Stimulated activated CD8-positive, alpha-beta memory T cell treated with anti-CD3 and anti-CD28 coated beads, Interleukin-4, amount 100 ng/mL, for 4 hours (primary cell): ENCODE measurements at places on chromosomes 7 and 10.

GRCh38 chr10:31664803-31665202 lies 263.8 kb downstream of the ARHGAP12 start:
- no peak for DNase-seq

DNA sequence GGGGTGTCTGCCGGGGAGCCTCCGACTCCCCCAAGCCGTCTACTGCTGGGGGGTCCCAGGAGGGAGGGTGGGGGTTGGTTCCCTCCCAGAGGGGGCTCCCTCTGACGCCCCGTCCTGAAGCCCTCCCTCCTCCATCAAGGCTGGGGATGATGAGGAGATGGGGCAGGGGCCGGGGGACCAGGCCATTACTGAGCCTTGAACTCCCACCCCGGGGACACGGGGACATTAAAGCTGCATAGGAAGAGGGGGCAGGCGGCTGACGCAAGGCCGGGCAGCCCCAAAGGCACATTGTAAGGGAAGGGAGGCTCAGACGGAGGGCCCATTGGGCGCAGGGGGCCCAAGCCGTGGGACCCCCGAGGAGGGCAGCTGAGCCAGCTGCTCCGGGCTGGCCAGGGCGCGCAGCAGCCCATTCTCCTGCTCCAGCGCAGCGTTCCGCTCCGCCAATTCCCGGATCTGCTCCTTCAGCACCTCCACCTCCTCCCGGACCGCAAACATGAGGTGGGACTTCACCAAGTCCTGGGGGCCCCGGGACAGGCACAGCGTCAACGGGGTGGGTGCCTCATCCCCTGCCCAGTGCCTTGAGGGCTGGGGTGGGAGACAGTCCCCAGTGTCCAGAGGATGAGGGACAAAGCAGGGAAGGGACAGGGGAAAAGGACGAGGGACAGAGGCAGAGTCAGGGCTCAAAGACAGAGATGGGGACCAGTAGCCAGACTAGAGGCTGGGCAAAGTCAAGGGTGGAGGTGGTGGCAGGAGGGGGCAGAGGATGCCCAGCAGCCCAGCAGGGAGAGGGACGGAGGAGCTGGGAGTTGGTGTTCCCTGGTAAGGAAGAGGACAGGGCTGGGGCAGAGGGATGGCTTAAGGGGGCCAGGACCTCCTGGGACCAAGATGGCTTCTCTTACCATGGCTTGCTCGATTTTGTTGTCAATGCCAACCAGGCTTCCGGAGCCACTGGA lies 2.9 kb upstream of the SPACDR start:
- no peak for DNase-seq

GRCh38 chr10:60511477-60512229 lies 122.0 kb upstream of the ANK3 start:
- DNase-seq = no peak

DNA sequence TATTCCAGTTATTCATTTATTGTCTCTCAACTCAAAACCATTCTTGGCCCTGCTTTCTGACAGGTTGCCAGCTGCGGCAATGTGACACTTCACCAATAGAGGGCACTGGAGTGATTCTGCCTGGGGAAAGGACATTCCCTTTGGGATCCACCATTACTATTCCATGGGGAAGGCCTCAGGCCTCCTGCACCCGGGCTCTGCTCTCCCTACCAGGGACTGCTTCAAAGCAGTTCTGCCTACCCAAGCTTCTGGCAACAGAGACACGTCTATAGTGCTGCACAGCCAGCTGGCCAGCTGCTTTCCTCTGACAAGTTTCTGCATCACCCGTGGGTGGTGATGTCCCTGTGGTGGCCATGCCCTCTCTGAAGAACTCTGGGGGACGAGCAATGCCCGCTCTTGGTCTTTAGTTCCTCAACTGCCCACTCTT lies 163.8 kb downstream of the ELMO1 start:
- DNase-seq = no peak

DNA sequence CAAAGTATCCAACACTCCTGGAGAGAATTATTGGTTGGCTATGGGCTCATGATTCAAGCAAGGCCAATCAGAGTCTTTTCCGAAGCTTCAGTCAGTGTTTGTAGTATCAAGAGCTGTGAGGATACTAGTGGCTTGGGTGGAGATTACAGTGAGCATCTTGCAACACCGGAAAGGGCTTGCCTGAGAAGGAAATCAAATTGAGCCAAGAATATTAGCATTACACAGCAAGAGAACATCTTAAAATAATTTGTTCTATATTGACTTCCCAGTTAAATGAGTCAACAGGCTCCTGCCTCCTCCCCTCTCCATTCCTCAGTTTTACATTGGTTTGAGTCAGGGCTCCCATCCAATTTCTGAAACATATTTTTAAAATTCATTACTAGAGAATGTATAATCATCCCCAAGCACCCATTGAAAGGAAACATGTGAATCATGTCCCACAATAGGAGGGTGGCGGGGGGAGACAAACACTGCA lies 127.4 kb downstream of the ELAPOR2 start:
- no peak for DNase-seq

DNA sequence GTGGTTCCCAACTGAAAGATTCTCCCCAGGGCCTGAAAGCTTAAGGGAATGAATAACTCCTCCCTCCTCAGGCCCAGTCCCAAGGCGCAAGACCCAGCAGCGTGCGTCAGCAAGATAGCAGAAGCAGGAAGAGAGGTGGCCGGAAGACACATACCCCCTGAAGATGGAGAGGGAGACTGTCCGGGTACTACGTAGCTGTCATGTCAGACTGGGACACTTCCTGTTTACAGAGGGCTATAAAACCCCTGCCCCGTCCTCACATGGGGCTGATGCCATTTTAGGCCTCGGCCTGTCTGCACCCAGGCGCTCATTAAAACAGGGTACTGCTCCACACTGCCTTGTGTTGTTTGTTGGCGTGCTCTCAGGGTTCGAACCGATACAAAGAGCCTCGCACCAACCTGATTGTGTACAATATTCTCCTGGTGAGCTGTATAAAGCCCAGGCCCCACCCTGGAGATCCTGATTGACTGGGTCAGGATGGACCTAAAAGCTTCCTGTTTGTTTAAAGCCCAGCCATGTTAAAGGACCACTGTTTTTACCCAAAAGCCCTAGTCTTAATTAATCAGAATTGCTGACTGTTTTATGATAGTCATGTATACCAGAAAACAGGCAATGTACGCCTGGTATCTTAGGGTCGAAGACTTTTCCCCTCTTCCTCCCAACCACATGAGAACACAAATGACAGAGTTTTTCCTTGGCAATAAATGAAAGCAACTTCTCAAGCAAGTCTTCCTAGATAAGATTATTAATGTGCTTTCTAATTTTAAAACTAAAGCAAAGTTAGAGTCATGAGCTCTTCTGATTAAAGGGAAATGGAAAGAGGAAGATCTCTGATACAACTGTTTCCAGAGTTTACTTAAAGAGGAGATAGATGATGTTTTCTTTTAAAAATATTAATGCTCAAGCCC lies 251.5 kb downstream of the DOCK4 start:
- DNase-seq = no peak

GRCh38 chr10:74361678-74362077 lies 210.7 kb downstream of the ADK start:
- DNase-seq = no peak
